Right renal pelvis (tissue), 4 donors: ENCODE measurements at places on chromosomes 12 and 14. TPM values are rescaled to one million over a fixed set of nuclear protein-coding genes. Genes with fewer than 3 reads are reported as not detected.

Gene ZNF385A
- 14.0 TPM for polyA plus RNA-seq

Gene E2F7
- 7.0 TPM for polyA plus RNA-seq

Gene CYP46A1
- 1.5 TPM for polyA plus RNA-seq

Gene CHFR
- 24.0 TPM for polyA plus RNA-seq

Gene ASCL1
- not detected for polyA plus RNA-seq

Gene PAH
- 111 TPM for polyA plus RNA-seq

Gene TAS2R20
- 1.1 TPM for polyA plus RNA-seq

Gene GLS2
- 1.6 TPM for polyA plus RNA-seq

Gene PLD4
- polyA plus RNA-seq: 3.6 TPM

Gene TROAP
- polyA plus RNA-seq: 21.6 TPM

Gene SERPINA10
- polyA plus RNA-seq: 0.10 TPM

Gene IKZF4
- polyA plus RNA-seq: 15.4 TPM

Gene SPATS2
- 46.7 TPM for polyA plus RNA-seq

Gene NANOG
- polyA plus RNA-seq: 0.09 TPM

Gene TDG
- 53.6 TPM for polyA plus RNA-seq

Gene GCN1
- 50.7 TPM for polyA plus RNA-seq

Gene LLPH
- polyA plus RNA-seq: 40.4 TPM

Gene OR6C68
- not detected for polyA plus RNA-seq

Gene COL2A1
- 43.8 TPM for polyA plus RNA-seq

Gene TNS2
- 101 TPM for polyA plus RNA-seq

Gene CRIP1
- 34.7 TPM for polyA plus RNA-seq

Gene TMPRSS12
- 0.08 TPM for polyA plus RNA-seq

Gene MAP3K9
- polyA plus RNA-seq: 4.0 TPM

Gene LRP1-AS
- polyA plus RNA-seq: 0.18 TPM

Gene ANKS1B
- polyA plus RNA-seq: 3.1 TPM

Gene APOF
- 0.11 TPM for polyA plus RNA-seq

Gene GSC
- not detected for polyA plus RNA-seq

Gene ADCY4
- polyA plus RNA-seq: 24.9 TPM

Gene ATP5F1B
- 1,040 TPM for polyA plus RNA-seq

Gene DAZAP2
- 302 TPM for polyA plus RNA-seq

Gene CIROP
- polyA plus RNA-seq: not detected

Gene FIGNL2
- 4.2 TPM for polyA plus RNA-seq

Gene CELA1
- not detected for polyA plus RNA-seq

Gene EFS
- polyA plus RNA-seq: 36.6 TPM

Gene OR2AP1
- not detected for polyA plus RNA-seq

Gene CLEC12A
- polyA plus RNA-seq: 1.4 TPM

Gene GALNT6
- 5.0 TPM for polyA plus RNA-seq

Gene LYZ
- polyA plus RNA-seq: 19.9 TPM

Gene MRPL42
- polyA plus RNA-seq: 70.3 TPM

Gene TAC3
- 0.39 TPM for polyA plus RNA-seq

Gene CAPS2
- 9.8 TPM for polyA plus RNA-seq

Gene DPPA3
- polyA plus RNA-seq: not detected

Gene GTF2A1
- 33.1 TPM for polyA plus RNA-seq

Gene MIP
- polyA plus RNA-seq: 0.37 TPM

Gene OTX2
- polyA plus RNA-seq: not detected

Gene RFX4
- polyA plus RNA-seq: not detected

Gene ASIC1
- 3.4 TPM for polyA plus RNA-seq

Gene HAL
- polyA plus RNA-seq: 0.42 TPM

Gene C12orf60
- 6.8 TPM for polyA plus RNA-seq

Gene ANO2
- 3.0 TPM for polyA plus RNA-seq

Gene TMED10
- 282 TPM for polyA plus RNA-seq

Gene LMNTD1
- polyA plus RNA-seq: 0.17 TPM

Gene OR6C2
- polyA plus RNA-seq: not detected

Gene RNASE7
- 0.71 TPM for polyA plus RNA-seq

Gene VWF
- 16.9 TPM for polyA plus RNA-seq

Gene RND1
- polyA plus RNA-seq: 4.2 TPM

Gene CPNE6
- not detected for polyA plus RNA-seq
